Brain pericyte (primary cell): ENCODE measurements at places on chromosomes 6 and 20.

DNA sequence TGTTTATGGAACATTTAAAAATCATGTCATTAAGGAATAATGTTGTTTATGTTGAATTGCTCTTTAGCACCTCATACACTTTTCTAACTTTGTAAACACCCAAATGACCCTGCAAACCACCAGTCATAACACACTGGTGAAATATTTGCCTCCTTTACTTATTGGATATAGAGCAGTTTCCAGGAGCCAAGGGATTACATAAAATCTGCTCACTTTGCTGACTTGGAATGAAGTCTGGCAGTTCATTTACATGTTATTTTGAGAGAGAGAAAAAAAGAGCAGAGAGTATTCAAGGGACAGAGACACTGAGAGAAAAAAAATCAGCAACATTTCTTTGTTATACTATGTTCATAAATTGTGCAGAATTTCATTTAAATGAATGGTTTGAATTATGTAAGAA is 46.6 kb upstream of the DEFB112 start:
- DNase-seq = no peak

DNA sequence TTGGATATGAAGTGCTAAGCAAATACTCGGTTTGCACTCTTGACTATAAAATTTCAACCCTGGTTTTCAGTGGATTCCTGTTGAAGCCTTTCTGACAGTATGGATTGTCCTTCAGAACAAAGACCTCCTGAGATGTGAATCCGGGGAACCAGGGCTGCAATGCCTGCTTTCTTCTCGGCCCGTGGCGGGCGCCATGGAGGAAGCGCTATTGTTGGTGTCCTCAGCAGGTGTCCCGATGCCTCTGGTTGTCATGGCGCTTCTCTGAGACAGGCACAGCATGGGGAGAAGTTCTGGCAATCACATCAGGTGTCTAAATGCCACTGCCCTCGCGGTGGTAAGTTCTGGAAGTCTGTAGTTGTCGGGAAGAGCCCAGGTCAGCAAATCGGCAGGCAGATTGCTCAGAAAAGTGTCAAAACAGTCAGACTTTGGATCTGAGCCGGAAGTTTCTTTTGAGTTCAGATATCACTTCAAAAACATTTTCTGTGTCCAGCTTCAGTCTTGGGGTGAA is 188.5 kb downstream of the CDH4 start:
- no peak for DNase-seq

DNA sequence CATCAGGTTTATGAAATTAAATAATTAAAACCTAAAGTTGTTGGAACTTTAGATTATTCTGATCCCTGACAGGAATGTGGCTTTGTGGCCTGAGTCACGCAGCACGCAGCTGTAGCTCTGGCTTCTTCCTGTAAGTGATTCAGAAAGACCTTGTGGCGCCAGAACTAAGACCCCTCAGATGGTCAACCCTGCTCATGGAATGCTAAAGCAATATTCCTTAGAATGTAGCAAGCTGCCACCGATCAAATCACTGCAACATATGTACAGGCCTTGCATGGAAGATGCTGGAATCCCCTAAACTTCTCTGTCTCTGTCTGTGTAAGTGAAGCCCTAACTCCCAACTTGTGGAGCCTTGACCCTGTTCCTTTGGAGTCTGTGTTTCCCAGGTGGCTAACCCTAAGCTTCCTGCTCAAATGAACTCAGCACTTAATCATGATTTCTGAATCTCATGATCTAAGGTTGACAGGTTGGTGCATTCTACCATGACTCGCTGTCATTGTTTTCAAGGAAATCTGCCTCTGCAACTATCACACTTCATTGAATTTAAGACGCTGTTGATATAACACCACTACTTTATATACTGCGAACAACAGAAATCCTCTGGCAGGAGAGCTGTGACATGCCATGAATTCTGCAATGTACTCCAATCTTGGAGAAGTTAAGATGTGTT is 111.2 kb upstream of the CST7 start:
- no peak for DNase-seq

- no peak for DNase-seq
Measured at GRCh38 chr20:53706466-53707370, 113.1 kb upstream of the ZNF217 start.

DNA sequence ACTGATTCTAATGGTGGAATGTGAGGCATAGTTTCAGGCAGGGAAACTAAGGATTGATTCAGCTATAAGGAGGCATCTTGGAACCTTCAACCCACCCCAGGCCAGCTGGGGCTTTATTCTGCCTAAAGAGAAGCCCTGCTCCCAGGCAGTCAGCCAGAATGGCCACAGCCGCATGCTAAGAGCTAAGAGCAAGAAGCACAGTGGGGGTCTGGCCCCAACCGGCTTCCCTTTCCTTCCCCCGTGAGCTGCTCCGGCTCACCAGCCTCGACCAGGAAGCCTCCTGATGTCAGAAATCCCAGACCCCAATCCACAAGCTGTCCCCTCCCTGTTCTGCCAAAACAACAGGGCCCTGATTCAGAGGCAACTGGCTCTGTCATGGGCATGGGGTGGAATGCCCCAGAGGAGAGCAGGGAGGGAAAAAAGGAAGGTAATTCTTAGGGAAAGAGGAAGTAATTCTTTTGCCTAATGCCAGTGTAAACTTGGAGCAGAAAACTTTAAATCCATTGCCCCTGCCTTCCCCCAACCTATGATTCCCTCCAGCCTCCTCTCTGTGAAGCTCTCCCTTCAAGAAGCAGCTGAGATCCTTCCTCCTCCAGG is 6.9 kb downstream of the GRM4 start:
- DNase-seq = no peak
